Stimulated activated CD4-positive, alpha-beta T cell treated with anti-CD3 and anti-CD28 coated beads, Interleukin-15, amount 100 ng/mL, for 48 hours (primary cell): ENCODE measurements at places on chromosomes 6 and 20.

DNA sequence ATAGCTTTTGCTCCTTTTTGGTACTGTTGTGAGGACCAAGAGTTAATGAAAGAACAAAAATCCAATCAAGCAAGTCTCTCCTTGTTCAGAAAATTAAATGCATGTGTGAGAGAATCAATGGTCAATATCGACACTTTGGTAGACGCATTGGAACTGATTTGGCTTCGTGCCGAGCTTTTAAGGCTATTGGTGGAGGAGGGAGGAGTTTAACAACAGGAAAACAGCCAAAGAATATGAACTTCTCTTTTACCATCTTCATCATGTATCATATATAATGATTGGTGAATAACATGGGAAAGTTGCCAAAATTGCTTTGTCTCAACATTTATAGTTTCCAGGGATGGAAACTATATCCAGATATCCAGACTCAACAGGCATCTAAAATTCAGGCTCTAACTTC is 266.5 kb upstream of the CITED2 start:
- no peak for DNase-seq

GRCh38 chr6:151081656-151082055 is 158.1 kb upstream of the AKAP12 start:
- no peak for DNase-seq

GRCh38 chr20:15364781-15365180 is 1027.4 kb upstream of the FLRT3 start:
- DNase-seq = no peak

GRCh38 chr6:101705866-101706265 is 312.4 kb downstream of the GRIK2 start:
- no peak for DNase-seq

- no peak for DNase-seq
Measured at GRCh38 chr6:3269281-3269975, 10.7 kb downstream of the PSMG4 start.

DNA sequence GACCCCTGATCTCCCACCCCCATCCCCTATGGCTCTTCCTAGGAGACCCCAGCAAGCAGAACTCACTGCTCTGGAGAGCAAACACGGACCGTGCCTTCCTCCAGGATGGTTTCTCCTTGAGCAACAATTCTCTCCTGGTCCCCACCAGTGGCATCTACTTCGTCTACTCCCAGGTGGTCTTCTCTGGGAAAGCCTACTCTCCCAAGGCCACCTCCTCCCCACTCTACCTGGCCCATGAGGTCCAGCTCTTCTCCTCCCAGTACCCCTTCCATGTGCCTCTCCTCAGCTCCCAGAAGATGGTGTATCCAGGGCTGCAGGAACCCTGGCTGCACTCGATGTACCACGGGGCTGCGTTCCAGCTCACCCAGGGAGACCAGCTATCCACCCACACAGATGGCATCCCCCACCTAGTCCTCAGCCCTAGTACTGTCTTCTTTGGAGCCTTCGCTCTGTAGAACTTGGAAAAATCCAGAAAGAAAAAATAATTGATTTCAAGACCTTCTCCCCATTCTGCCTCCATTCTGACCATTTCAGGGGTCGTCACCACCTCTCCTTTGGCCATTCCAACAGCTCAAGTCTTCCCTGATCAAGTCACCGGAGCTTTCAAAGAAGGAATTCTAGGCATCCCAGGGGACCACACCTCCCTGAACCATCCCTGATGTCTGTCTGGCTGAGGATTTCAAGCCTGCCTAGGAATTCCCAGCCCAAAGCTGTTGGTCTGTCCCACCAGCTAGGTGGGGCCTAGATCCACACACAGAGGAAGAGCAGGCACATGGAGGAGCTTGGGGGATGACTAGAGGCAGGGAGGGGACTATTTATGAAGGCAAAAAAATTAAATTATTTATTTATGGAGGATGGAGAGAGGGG is 1.4 kb downstream of the LTA start:
- DNase-seq = no peak

- DNase-seq = no peak
Measured at GRCh38 chr6:105769987-105770386, 316.1 kb upstream of the PRDM1 start.

GRCh38 chr20:34654207-34654744 is 22.6 kb downstream of the PIGU start:
- DNase-seq = no peak

DNA sequence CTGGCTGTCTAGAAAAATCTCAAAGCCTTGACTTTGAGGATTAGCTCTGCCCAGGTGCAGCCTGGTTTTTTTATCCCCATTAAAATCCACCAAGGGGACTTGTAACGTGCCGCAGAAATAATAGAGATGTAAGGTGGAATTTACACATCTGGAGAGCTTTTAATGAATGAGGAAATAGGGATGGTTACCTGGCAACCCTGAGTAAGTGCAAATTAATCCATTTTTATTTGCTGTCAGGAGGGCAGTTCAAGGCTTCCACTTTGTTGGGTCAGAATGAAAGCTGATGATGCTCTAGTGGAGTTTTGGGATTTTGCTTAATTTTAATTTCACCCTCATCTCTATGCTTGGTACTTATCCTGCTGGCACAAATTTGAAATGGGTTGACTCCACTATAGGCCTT is 163.4 kb upstream of the CEP162 start:
- no peak for DNase-seq

DNA sequence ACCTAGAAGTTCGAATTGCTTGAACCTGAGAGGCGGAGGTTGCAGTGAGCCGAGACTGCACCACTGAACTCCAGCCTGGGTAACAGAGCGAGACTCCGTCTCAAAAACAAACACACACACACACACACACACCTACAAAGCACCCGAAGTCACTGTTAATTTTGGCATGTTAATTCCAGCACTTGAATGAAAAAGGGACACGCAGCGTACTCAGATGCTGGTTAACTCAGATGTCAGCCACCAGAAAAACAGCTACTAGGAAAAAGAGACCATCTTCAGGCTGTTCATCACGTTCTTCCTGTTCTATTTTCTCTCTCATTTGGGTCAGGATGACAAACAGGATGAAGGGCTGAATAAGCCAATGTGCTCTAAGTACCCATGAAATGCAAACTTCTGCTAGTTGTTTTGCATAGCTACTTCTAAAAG is 46.9 kb downstream of the BLOC1S5 start:
- DNase-seq = no peak

- peak; percentile 54 for DNase-seq
Measured at GRCh38 chr20:41135187-41135887, 2.0 kb upstream of the PLCG1 start.

GRCh38 chr6:151239603-151240035 is at the start of gene AKAP12:
AKAP12 (plus strand) TSS chr6:151239967; CDS start chr6:151240563, 596 bp downstream.
- DNase-seq = no peak
